ENCODE measurements at places on chromosomes 13 and 19.

DNA sequence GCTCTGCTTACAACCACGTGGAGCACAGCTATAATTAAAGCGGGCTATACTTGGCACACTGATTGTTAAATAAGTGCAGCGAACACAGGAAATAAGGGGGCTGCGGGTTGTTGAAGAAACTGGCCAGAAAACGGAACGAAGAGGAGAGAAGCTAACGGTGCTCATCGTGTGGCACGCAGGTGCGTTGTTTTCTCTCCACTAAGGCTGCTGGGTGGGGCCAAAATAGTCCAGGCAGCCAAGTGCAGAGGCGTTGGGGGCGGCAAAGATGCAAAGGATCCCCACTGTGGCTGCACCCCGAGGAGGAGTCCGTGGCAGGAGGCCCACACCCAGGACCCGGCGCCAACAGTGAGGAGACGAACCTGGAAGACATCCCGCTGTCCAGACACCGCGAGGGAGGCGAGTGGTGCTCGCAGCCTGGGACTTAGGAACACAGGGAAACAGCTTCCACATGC, 8.1 kb upstream of the ARL11 start:
- DNase-seq = no peak

DNA sequence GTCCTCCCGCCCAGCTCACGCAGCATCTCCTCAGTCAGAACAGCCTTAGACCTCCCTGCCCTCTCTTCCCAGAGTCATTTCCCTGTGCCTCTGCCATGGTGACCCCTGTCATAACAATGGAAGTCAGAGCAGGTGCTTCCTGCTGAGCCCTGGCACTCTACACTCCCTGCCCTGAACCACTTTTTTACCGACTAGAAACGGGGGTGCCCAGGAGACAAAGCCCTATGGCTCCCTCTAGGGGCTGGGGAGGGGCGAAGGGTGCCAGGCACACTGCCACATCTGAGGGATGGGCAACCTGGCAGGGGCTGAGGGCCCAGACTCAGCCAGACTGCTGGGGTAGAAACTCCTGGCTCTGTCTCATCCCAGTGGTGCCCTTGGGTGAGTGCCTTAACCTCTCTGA, 16.4 kb downstream of the ZNF574 start:
- peak; percentile 66 for DNase-seq

- no peak for DNase-seq
These were observed 1.2 kb upstream of the CXCL17 start for GRCh38 chr19:42443944-42444398.

- DNase-seq = no peak
These were observed 4.8 kb downstream of the GJB6 start for GRCh38 chr13:20227288-20227687.

- DNase-seq = peak; percentile 64
These were observed 11.2 kb upstream of the PRR19 start for GRCh38 chr19:42290523-42291434.

DNA sequence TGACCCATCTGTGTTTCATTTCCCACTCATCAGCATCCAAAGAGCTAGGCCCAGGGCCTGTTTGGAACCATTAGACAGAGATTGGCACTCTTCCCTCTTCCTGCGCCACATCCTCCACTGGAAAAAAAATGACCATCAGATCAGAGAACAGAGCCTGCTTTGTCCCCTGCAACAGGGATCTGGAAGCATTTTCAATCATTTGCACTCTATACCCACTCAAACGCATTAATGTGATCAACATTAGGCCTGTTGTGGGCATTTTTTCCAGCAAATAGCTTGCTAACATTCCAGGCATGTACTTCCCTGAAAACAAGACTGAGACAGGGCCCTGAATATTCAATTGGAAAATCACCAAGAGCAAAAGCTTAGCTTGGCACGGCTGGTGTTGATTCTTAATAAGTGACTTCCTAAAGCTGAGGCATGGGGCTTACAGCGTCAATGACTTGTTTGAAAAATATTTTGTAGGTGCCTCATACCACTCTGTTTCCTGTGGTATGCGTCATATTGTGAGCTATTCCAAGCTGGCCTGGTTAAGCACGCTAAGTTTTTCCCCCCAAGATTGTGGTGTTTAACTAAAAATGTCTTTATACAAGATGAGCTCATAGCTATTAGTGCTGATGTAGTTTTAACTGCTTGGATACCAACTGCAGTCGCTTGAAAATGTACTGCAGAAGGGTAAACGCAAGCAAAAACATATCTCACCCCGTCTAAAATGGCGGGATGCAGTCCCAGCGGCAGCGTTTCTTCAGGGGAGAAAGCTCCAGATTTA, 404.4 kb downstream of the SPRY2 start:
- no peak for DNase-seq
